Ureter (tissue), 1 donor: ENCODE measurements at places on chromosomes 13 and 19. TPM values are rescaled to one million over a fixed set of nuclear protein-coding genes. Genes with fewer than 3 reads are reported as not detected.

GRCh38 chr13:108708921-108709320 is 79.5 kb downstream of the MYO16 start:
- no peak for DNase-seq

GRCh38 chr13:92074658-92075057 is 676.2 kb downstream of the GPC5 start:
- no peak for DNase-seq

DNA sequence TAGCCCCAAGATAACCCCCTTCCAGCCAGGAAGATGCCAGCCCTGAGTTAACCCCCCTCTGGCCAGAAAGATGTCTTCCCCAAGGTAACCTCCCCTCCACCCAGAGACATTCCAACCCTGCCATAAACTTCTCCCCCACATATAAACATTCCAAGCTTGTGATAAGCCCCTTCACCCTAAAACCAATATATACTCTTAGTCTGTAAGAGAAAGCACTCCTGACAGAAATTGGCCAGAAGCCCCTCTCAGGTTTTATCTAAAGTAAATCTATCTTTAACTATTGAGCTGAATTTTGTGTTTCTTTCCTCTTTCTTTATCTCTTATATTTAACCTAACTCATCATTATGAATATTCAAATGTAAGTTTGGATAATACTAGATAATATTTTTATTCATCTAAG is 1775.8 kb upstream of the MIR17HG start:
- no peak for DNase-seq

Gene IL17D
- total RNA-seq, result 3.9 TPM

- no peak for DNase-seq
Measured at GRCh38 chr19:38932425-38933179, 1.9 kb downstream of the MRPS12 start.

GRCh38 chr19:35868172-35868822 is at the start of gene APLP1:
APLP1 (plus strand) TSS chr19:35868574; CDS start chr19:35868637, 63 bp downstream.
- DNase-seq, result peak; percentile 59

Gene RASL11A
- 33.2 TPM for total RNA-seq

DNA sequence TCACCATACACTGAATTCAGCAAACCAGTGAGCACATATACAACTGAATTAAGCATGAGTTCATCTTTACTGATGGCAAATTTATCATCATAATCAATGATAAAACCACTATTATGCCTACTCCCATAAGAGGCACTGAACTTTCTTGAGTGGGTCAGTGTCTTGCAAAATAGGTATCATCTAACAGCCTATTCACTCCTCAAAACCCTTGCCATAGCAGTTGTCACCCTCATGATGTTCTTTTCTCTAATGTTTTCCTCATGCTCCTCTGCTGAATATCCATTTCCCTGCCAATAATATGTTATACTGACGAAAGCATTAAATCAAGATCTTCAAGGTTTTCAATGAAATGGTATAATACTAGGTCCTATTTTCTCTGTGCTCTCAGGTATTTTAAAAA is 5.6 kb downstream of the ARGLU1 start:
- no peak for DNase-seq
